ENCODE measurements at places on chromosomes 11 and 22. TPM values are rescaled to one million over a fixed set of nuclear protein-coding genes. Genes with fewer than 3 reads are reported as not detected.

The OR8D4 gene
- total RNA-seq = not detected

The C1QTNF4 gene
- total RNA-seq = not detected

The SLC6A5 gene
- not detected for total RNA-seq

The INPP5J gene
- 0.87 TPM for total RNA-seq

The RFPL3 gene
- not detected for total RNA-seq

The KCNJ4 gene
- total RNA-seq = not detected

The P2RY2 gene
- total RNA-seq = 4.3 TPM

The TYR gene
- total RNA-seq = not detected

The C11orf16 gene
- not detected for total RNA-seq

The CFAP68 gene
- total RNA-seq = 20.1 TPM

The MUC6 gene
- total RNA-seq = not detected

The CCDC116 gene
- not detected for total RNA-seq

The SHANK2 gene
- 13.7 TPM for total RNA-seq

The IGF2 gene
- total RNA-seq = 0.75 TPM

The CBLIF gene
- not detected for total RNA-seq

The PRRG4 gene
- 11.7 TPM for total RNA-seq

The GVQW3 gene
- 1.3 TPM for total RNA-seq

The PKNOX2 gene
- not detected for total RNA-seq

The RTN4RL2 gene
- total RNA-seq = not detected

The OR52E4 gene
- total RNA-seq = not detected

The TTLL1 gene
- total RNA-seq = 18.2 TPM

The ASCL3 gene
- not detected for total RNA-seq

The CRYAB gene
- 63.0 TPM for total RNA-seq

The EFCAB6 gene
- total RNA-seq = 8.4 TPM

The GLB1L2 gene
- total RNA-seq = 4.3 TPM

The MRGPRF gene
- total RNA-seq = not detected

The IGSF22 gene
- total RNA-seq = 0.35 TPM

The DENND5A gene
- total RNA-seq = 216 TPM

The PGA3 gene
- not detected for total RNA-seq

The KRTAP5-6 gene
- not detected for total RNA-seq

The ANO9 gene
- total RNA-seq = 9.2 TPM
